Stimulated activated CD8-positive, alpha-beta memory T cell treated with anti-CD3 and anti-CD28 coated beads, Interleukin-2, amount 100 ng/mL, for 1 hour (primary cell): ENCODE measurements at places on chromosomes 1 and 21.

DNA sequence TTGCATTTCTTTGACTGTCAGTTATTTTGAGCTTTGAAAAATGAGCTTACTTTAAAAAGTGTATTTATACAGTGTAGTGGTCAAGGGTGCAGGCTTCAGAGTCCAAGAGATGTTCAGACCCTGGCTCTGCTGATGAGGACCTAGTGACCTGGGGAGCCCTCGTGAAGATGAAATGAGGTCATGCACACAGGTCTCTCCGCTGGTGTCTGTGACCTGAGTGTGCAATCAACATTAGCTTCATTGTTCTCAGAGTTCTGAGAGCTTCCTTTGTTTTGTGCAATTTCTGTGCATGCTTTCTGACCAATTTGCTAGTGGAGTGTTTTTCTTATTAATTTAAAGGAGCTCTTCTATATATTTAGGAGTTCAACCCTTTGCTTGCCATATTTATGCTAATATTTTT, 71.3 kb downstream of the RIPK4 start:
- DNase-seq: no peak

DNA sequence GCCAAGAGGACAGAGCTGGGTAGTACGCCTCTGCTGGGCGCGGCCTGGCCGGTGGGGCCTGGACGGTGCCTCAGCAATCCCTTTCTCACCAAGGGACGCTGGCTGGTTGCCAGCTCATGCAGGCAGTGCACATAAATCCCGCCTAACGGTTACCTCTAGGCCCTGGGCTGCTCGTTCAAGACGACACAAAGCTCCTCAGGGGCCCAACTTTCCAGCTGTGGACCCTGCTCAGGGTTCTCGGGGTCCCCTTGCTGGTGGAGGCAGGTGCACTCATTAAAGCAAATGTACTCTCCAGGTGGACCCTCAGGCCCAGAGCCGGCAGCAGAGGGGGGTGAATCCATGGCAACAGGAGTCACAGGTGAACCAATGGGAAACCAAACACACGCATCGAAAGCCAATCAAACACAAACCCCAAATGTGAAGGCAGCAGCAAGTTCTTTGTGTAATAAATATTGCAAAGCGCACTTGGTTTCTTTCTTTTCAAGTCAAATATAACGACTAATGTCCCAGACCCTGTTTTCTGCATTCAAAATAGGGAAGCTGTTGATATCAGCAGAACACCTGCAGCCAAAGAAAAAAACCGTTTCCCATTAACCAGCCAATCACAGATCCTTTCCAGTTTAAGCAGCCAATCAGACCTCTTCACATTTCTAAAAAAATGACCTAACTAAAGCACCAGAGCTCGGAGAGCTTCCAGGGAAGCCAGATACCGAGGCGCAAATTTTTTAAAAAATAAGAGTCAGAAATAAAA, 26.1 kb upstream of the CLSTN1 start:
- DNase-seq: no peak

DNA sequence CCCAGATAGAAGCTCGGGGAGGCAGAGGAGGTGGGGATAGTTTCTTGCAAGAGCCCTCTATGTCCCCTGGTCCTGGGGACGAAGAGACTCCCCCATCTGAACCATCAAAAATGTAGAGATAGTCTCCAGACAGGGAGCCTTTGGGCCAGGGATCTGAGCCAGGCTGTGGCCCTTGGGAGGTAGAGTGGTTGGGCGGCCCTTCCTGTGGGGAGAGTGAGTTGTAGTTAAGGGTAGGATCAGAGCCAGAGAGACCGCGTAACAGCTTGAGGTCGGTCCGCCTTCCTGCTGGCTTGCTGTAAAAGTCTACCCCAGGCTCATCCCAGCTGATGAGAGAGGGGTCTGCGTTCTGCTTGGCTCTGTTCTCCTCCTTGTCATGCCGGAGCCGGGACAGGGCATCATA, 25.3 kb downstream of the PIK3C2B start:
- no peak for DNase-seq

DNA sequence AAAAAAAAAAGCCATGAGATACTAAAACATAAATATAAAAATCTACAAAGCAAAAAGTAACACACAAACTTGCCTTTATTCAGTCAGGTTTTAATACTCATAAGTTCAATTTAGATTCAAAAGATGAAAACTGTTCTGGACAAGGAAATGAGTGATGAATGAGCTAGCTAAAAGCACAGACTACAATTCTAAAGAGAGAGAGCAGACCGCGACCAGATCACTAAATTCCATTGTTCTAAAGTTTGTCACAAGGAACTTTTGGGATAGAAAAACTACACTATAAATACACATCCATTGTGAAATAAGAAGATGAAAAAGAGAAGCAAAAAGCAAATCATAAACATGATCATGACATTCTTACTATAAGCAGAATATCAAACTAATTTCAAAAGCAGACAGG, 1.7 kb downstream of the ODF2L start:
- no peak for DNase-seq

DNA sequence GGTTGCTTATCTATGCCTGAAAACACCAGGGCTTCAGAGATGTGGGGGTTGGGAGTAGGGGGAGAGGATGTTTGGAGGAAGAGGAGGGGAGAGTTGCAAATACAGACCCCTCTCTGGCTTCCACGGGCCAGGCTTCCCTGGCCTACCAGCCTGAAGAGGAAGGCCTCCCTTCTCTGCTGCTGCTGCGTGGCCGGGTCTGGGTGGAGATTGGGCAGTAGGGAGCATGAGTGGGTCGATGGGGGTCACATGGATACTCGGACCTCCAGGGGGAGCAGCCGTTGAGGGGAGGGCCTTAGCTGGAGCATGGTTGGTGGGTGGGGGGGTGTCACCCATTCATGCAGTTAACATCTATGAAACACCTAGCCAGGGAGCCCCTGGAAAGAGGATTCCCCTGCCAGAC, 1.5 kb downstream of the RORC start:
- DNase-seq: no peak

DNA sequence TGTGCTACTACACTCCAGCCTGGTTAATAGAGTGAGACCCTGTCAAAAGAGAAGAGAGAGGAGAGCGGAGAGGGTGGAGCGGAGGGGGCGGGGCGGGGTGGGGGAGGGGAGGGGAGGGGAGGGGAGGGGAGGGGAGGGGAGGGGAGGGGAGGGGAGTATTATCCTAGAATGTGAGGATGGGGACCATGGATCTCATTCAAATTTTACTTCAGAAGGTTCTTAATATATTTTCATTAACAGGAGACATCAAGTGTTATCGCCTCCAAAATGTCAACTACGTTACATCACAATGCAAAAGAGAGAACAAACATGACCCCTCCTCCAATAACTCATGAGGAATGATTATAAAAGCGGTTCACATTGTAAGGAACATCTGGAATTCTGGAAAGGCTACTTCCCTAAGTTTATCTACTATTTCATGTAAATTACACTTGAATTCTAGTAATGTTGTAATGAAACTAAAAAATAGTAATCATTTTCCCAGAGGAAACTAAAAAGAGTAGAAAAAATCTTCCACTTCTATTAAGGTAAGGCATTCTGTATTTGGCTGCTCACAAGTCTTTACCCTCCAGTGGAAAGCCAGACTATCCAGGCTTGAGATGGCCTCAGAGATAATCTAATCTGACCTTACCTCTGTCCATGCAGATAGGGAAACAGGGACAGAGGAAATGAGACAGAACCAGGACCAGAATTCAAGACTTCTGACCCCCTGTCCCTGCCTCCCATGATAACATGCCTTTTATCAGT, 18.8 kb upstream of the GUCA2A start:
- no peak for DNase-seq

DNA sequence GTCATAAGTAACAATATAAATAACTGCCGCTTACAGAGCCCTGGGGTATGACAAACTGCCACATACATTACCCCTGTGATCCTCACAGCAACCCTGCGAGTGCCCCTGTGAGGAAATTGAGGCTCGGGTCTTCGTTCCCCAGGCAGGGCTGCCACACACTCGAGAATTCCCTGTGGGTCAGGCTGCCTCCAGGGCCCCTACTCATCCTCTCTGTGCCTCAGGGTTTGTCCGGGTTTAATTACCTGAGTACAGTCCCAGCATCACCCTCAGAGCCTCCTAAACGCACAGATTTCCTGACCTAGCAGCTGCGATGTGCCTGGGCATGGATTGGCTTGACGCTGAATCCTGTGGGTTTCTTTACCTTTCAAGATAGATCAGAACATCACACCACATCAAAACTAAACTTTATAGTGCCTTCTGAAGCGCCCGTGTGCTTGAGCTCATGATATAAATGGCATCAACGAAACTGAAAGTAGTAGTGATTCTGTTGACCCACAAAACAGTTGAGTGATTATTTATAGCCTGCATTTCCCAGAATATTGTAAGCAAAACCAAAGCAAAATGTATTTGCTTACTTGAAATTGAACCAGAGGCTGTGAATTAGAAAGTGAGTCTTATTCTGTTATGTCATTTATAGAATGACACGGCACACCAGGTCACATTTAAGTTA, 14.0 kb downstream of the SLC37A1 start:
- no peak for DNase-seq

GRCh38 chr21:45546636-45547544, 4.7 kb upstream of the SLC19A1 start:
- DNase-seq: no peak

DNA sequence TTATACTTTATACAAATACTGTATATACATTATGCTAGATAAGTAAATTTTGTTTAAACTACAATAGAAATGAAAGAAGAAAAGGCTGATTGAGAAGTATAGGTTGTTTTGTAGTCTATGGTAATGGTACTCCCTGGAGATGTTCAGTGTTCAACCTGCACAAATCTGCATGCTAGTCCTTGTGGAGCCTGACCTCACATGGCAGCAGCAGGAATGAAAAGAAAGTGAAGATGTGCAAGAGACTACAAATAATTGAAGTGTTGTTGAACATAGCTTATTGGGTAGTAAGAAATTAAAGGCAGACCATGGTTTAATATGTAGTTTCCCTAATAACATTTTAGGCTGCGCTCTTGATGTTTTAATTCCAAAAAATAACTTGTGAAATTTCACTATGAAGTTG, 201.2 kb downstream of the TGFB2 start:
- DNase-seq: no peak

DNA sequence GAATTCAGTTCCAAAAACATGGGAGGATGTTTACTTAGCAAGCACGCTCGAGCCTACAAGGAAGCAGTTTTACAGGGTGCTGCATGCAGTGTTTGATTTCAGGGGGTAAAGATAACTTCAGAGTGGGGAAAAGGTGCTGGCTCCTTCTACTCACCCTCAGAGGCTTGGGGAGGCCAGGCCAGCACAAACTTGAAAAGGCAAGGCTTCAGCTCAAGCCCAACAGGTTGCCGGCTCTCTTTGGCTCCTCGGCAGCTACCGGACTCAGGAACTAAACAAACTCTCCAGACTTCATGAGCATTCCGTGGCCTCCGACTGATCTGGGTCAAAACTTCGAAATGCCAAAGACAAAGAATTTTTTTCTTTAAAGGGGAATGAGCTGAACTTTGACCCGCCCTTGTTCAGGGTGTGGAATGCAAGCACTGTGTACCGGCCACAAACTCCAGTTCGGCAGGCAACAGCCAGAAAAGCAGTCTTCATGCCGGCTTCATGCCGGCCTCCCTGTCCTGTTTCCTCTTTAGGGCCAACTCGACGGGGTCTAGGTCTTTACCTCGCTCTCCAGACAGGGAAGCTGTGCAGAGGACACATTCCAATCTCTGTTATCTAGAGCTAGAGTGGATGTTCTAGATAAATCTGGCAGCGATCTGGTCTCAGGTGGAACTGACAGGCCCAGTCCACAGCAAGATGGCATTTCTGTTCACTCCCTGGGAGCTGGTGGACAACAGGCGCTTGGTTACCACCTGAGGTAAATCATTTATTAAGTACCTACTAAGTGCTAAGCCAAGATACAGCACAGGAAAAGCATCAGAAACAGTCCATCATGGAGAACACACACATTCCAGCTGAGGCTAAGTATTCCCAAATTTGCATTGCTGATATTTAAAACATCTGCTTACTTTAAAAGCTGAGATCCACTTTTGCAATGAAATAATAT, 75.0 kb downstream of the CD46 start:
- no peak for DNase-seq

DNA sequence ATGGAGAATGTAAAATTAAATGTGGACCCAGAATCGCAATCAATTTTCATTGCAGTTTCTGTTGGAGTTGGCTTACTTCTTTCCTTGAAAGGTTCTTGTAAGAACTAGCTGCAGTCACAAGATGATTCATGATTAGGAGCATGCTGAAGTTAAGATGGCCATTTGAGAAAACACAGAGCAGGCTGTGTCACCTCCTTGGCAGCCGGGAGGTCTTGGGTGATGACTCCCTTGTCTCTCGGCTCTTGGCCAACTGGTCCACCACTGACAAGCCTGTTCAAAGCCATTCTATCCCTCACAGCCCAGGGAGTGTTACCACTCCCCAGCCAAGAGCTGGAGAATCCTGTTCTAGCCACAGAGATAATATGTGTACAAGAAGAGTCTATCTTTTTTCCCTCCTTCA, 40.6 kb downstream of the OPTC start:
- no peak for DNase-seq

DNA sequence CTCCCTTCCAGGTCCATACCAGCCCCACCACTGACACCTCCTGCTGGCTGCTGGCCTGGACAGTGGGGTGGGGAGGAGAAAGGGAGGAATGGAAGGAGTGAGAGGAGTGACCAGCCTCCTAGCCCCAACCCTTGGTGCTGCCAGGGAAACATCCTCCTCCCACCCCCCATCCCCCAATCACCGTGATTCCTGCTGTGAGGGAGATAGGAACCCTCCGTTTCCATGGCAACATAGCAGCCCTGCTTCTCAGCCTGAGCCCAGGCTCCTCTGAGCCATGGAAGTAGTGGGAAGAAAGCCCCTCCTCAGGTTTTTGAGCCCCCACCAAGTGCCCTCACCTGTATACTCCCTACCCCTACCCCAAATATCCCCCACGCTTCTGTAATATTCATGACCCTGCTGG, 44.4 kb upstream of the SCMH1 start:
- DNase-seq: no peak

- no peak for DNase-seq
Measured at GRCh38 chr1:174800216-174800851, 199.4 kb upstream of the CACYBP start.

DNA sequence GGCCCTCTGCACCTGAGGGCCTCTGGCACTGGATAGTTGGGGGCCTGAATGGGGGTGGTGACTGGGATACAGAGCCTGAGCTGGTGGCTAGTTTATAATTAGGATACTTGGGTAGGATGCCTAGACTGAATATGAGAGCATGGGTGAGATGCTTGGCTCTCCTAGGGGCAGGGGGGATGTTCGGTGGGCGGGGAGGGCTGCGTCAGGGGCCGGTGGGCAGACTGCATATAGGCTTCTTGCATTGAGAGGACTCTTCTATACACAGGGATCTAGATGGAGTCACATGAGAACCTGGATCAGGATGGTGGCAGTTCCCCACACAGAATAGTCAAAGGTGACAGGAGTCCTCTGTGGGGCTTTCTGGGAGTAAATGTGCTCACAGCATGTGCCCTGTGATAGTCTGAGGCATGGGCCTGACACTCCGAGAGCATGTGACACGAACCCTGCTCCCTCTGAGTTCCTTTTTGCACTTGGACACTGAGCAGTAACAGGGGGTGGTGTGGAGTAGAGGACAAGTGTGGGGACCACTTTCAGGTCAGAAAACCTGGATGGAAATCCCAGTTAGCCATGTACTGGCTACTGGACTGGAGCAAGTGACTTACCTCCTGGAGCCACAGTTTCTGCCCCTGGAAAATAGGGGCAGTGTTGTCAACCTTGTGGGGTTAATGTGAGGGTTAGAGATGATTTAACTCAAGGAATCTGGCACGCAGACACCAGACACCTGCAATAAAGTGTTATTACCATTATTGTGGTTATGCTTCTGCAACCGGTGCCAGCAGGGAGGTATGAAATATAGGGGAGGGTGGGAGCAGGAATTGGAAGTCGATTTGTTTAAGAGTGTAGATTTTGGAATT, 2.2 kb downstream of the MAP7D1 start:
- DNase-seq: no peak
